ENCODE measurements at places on chromosomes 6 and 20.

GRCh38 chr6:6725468-6726209, 137.1 kb downstream of the LY86 start:
- DNase-seq, result no peak

- no peak for DNase-seq
These were observed 27.8 kb downstream of the OTOR start for GRCh38 chr20:16775961-16776360.

- DNase-seq, result no peak
These were observed 12.4 kb upstream of the MAK start for GRCh38 chr6:10850728-10851127.

DNA sequence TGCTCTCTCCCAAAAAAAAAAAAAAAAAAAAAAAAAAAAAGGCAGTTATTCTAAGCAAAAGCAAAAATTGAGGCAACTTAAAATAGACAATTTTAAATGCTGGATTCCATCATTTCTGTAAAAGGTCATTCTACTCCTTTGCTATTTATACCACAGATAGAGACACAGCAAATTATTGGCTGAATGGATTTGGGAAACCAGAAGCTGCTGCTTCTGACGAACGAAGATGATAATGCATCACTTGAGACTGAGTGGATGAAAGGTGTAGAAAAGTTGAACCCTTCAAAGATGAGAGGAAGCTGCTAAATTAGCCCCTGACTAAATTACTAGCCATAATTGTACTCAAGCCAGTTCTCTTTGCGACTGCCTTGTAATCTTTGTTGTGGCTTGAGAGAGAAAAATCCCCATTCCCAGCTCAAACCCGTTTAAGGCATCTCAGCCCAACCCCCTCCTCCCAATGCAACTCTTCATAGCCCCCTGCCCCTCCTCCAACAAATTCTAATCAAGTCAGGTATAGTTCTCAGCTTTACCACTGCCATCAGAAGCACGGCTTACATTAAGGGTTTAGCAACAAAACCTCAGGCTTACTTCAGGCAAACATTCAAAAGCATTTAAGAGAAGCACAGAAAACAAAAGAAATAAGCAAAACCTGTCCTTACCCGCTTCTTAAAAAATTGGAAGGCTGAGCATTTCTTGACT, 1.0 kb downstream of the SGK1 start:
- no peak for DNase-seq

- DNase-seq, result no peak
These were observed 886.8 kb upstream of the FLRT3 start for GRCh38 chr20:15224199-15224598.

DNA sequence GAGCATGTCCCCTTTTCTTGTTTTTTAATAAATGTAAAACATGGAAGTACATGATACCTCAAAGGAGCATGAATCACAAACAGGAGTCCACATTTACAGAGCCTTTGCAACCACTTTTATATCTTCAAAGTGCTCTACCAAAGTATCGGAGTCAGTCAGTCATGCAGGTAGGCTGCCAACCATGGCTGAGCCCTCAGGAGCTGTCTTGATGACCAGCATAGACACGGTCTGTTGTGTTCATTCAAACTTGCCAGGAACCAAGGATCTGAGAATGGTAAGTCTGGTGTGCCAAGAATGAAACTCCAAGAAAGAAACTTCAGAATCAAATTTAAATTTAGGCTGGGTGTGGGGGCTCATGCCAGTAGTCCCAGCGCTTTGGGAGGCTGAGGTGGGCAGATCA, 111.5 kb downstream of the SLC16A10 start:
- no peak for DNase-seq

- no peak for DNase-seq
These were observed 449.5 kb downstream of the PHF3 start for GRCh38 chr6:64085126-64085525.

DNA sequence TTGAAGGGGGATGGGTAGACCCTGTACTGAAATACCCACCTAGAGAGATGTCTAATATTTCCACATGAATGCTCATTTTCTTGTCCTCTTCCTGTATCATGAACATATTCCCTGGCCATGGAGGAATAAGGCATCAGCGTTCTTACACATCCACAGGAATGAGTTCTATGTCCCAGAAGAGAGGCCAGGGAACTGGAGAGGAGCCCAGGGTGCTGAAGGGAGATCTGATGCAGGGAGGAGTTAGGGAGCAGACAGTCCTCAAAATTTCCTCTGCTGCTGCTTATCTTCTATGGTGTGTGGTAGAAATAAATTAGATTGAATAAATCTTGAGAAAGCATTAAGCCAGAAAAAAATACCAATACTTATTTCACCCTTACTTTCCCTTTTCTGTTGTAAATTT, 295.0 kb downstream of the KCNQ5 start:
- no peak for DNase-seq

GRCh38 chr6:24640166-24640565, 5.8 kb downstream of the KIAA0319 start:
- DNase-seq, result no peak

DNA sequence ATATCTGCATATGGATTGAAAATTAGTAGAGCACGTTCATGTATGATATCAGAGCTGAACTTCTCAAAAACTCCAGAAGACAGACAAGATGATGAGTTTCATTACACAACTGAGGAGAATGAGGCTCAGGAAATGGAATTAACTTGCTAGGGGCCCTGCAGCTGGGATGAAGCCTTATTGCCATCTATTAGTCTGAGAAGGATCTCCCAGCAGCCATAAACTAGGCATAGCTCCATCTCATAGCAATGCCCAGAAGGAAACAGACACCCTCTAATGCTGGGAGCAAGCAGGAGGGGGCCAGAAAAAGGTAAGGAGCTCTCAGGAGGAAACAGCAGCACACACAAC, 18.0 kb downstream of the TFEB start:
- no peak for DNase-seq

- no peak for DNase-seq
These were observed 40.3 kb upstream of the PPP1R3G start for GRCh38 chr6:5044866-5045265.

- DNase-seq, result no peak
These were observed 41.7 kb upstream of the RGS17 start for GRCh38 chr6:153172815-153173214.

DNA sequence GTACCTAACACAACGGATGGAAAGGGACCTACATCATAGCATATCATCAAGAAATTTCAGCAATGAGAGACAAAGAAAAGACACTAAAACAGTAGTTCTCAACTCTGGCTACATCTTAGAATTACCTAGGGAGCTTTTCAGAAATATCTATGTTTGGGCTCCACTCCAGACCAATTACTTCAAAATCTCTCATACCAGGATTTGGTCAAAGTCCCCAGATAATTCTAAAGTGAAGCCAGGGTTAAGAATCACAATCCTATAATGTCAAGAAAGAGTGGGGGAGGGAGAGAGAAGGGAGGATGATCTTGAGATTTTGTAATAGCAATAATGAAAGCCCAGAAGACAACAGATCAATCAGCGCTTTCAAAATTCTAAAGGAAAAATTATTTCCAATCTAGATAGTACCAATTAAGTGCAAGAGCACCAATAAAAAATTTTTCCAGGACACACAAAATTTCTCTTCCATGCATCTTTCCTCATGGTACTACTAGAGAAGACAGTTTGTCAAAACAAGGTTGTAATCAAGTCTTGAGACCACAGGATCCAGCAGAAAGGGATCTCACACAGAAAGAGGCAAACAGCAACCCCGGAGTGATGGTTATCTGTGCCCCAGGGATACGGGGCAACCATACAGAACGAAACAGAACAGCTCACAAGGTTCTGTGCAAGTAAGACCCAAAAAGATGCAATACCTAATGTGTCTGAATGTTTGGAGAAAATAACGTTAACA, 152.9 kb upstream of the DST start:
- no peak for DNase-seq

- no peak for DNase-seq
These were observed 146.9 kb upstream of the MYLIP start for GRCh38 chr6:15981956-15982355.

DNA sequence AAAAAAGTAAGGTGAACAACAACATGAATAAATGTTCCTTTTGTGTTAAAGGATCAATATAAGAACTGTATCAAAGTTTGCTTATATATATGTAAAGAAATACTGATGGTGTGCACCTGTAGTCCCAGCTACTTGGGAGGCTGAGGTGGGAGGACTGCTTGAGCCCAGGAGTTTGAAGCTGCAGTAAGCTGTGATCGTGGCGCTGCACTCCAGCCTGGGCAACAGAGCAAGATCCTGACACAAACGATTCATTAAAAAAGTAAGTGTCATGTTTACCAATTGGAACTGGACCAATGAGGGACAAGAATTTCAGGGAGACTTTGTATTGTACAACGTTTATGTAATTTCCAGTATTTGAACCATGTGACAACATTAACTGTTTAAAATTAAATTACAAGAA, 5.0 kb upstream of the PHF20 start:
- DNase-seq, result no peak

- DNase-seq, result no peak
These were observed 222.3 kb upstream of the SMLR1 start for GRCh38 chr6:130604841-130605399.

DNA sequence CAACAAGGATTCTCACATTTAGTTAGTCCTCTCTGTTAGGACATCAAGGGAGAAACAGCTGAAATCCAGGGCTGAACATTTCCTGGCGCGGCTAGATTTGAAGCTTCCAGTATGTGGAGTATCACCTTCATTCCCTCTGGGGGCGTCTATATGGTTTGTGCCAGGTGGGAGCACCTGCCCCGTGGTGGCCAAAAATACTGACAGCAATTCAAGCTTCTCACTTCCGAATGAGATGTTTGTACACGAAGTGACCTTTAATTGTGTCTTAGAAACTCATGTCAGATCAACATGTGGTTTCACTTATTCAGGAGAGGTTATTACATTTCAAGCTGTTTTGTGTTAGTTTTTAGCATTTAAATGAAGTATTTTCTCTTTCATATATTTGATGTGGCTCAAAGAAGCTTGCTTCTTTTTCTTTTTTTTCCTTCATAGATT, 67.3 kb upstream of the ZNF217 start:
- DNase-seq, result no peak

GRCh38 chr20:35318502-35319157, 26.4 kb upstream of the FAM83C start:
- DNase-seq, result no peak

DNA sequence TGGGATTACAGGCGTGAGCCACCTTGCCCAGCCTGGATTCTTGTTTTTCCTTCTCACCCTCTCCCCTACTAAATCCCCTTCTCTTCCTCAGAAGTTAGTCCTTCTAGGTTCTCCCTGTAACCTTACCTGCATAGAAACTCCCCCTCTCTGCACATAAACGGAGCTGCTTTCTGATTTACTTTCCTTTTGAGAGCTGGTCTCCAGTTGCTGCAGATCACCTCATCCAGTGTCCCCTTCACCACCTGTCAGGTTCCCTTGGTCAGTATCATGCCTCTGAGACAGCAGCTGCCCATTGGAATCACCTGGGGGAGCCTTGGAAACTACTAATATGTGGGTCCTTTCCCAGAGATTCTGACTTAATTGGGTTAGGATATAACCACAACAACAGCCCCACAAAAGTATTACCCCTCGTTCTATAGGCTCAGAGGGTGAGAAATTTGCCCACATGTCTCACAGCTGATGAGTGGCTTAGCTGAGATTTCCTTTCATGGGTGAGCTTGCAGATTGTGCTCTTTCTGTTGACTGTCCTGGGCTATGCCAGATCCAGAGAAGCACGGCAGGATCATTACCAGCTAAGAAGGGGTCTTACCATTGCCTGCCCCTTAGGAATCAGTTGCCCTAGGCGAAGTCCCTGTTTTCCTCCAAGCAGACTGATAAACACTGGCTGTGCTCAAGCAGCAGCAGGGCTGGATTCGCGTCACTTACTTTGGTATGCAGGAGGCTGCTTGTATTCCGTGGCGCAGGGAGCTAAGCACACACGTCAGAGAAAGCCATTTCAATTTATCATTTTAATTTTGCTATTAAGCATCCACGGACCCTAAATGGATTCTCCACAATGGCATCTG, 51.3 kb downstream of the AKAP12 start:
- no peak for DNase-seq

- no peak for DNase-seq
These were observed 185.0 kb downstream of the SLC35F1 start for GRCh38 chr6:118092086-118092485.

GRCh38 chr6:4185846-4186245, 50.5 kb upstream of the ECI2 start:
- no peak for DNase-seq

GRCh38 chr20:5189917-5190316, 63.1 kb downstream of the CDS2 start:
- DNase-seq, result no peak

GRCh38 chr6:4157506-4157905, 22.1 kb upstream of the ECI2 start:
- no peak for DNase-seq

DNA sequence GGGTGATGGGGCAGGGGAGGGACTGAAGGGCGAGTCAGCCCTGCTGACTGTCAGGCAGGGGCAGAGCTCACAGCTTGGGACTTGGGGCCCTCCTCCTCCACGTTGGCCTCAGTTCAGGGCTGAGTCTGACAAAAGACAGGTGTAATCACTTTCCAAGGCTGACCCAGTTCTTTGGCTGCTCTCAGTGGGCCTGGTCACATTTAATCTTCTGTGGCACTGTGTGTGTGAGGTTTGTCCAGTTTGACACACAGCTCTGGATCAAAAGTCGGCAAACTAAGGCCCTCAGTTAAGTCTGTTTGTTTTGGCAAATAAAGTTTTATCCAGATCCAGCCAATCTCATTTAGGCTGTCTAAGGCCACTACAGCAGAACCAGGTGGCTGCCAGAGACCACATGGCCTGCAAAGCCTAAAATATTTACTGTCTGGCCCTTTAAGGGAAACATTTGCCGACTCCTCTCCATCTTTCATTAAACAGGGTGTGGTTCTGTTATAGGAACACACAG, 5.1 kb upstream of the MAP1LC3A start:
- no peak for DNase-seq

GRCh38 chr6:123841067-123841896, 37.6 kb downstream of the NKAIN2 start:
- no peak for DNase-seq

- no peak for DNase-seq
These were observed 266.0 kb upstream of the CITED2 start for GRCh38 chr6:139640448-139640847.

- no peak for DNase-seq
These were observed 154.3 kb downstream of the MRPL14 start for GRCh38 chr6:43972913-43973300.

- DNase-seq, result no peak
These were observed 217.3 kb upstream of the RREB1 start for GRCh38 chr6:6890400-6890858.

DNA sequence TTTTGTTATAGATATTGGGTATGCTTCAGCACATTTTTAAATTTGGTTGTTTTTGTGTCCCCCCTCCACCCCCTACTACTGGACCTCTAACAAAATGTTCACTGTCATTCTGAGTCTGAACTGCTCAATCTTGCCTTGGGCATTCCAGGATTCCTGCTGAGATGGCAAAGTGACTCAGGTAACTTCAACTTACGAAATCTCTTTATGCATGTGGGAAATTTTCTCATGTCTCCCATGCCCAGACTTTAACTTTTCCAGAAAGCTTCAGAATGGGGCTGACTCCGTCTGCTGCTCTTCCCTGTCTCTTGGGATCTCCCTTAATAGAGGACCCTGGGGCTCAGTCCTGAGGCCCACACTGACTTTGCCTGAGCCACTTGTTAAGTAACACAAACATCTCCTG, 14.0 kb downstream of the CYP39A1 start:
- DNase-seq, result no peak

- no peak for DNase-seq
These were observed 161.0 kb downstream of the TRMT11 start for GRCh38 chr6:126147291-126147815.

- no peak for DNase-seq
These were observed 8.4 kb upstream of the R3HDML start for GRCh38 chr20:44328428-44328827.

- no peak for DNase-seq
These were observed 104.6 kb upstream of the AKIRIN2 start for GRCh38 chr6:87806635-87807034.
